ENCODE measurements at places on chromosomes 2 and 18.

DNA sequence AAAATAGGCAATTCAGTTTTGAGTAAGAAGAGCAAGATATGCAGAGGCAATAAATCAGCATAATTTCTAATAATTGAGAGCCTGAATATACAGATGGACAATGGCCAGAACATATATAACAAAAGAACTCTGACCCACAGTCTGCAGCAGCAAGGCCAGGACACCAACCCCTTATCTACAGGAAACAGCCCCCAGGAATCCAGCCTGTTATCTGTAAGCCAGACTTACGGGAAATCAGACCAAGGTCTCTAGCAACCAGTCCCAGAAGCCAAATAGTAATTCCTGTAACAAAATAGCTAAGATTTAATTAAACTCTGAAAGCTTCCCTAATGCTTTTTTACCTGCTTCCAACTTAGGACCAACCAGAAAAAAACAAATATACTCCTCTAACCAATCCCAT, 434.5 kb upstream of the GYPC start:
- no peak for DNase-seq

DNA sequence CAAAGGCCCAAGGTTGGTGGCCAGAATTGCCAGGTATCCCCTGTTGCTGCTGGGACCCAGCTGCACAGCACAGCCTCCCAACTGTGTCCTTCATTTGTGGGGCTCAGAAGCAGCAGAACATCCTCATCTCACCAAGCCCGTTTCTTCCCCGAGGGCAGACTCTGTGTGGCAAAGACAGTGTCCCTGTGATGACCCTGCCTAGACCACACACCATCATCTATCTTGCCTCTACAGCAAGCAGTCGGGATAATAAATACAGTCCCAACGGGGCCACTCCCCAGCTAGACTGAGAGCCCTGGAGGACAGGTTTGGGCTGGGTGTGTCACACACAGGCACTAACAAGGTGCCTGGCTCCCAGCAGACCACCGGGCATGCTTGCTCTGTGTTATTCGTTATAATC, 93.4 kb downstream of the PTGR3 start:
- no peak for DNase-seq

- DNase-seq: no peak
Observed at GRCh38 chr18:64127172-64127571, 21.7 kb downstream of the LINC00305 start.

GRCh38 chr2:65532937-65533336, 100.5 kb upstream of the SPRED2 start:
- DNase-seq: no peak

DNA sequence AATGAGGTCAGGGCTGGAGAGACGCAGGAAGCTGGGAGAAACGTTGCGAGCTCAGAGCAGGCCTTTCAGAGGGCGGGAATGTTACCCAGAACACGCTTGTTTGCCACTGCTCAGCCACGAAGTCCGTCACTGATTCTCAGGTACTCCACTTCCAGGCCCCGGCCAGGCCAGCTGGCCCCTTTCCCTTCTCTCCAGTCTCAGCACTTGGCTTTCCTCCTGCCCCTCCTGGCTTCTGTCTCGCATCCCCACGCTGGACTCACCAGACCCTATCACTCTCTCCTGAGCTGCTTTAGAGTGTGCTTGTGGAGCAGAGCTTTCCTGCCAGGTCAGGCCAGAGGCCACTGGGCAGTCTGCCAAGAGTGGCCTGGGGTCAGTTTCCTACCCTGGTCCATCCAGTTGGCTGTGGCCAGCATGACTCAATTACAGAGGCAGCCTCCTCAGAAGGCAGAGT, 151.4 kb downstream of the TWIST2 start:
- no peak for DNase-seq

- no peak for DNase-seq
Observed at GRCh38 chr2:20622296-20622686, 28.6 kb downstream of the HS1BP3 start.

DNA sequence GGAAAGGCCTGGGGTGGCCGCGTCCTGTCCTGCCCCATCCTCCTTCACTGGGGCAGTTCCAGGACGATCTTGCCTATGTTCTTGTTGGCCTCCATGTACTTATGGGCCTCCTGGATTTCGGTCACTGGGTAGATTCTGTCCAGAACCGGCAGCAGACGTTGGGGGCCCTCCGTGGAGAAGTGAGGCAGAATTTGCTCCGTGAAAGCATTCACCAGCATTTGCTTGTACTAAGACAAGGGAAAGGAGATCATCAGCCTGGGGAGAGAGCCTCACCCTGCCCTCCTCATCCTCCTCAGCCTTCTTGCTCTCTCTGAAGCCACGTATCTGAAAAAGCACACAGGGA, 1.4 kb upstream of the SF3B6 start:
- no peak for DNase-seq

DNA sequence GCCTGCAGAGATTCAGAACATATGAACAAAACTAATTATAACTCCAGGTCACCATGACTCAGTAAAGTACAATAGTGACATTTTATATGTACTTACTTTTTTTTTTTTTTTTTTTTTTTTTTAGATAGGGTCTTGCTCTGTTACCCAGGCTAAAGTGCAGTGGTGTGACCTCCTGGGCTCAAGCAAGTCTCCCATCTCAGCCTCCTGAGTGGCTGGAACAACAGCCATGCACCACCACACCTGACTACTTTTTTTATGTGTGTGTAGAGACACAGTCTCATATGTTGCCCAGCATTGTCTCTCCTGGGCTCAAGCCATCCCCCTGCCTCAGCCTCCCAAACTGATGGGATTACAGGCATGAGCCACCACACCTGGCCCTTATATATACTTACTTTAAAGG, 130.7 kb upstream of the B3GNT2 start:
- no peak for DNase-seq

GRCh38 chr2:128380061-128380889, 61.6 kb upstream of the HS6ST1 start:
- DNase-seq: no peak

DNA sequence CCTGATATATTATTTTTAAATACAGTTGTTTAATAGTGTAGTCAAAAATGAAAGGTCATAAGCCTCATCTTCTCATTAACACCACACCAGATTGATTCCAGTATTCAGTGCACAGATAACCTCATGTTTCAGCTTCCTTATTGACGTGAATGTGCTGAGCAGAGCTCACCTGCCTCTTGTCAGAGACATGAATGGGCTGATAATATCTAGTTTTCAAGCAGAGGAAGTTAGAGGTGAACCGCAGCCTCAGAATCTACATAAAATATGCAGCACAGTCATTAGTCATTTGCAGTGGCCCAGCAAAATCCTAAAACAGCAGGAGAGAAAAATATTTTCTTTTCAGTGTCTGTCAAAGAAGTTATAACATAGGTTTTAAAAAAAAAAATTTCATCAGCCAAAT, 216.2 kb downstream of the GBX2 start:
- DNase-seq: no peak

- DNase-seq: no peak
Observed at GRCh38 chr2:16324544-16324937, 341.1 kb downstream of the CYRIA start.

DNA sequence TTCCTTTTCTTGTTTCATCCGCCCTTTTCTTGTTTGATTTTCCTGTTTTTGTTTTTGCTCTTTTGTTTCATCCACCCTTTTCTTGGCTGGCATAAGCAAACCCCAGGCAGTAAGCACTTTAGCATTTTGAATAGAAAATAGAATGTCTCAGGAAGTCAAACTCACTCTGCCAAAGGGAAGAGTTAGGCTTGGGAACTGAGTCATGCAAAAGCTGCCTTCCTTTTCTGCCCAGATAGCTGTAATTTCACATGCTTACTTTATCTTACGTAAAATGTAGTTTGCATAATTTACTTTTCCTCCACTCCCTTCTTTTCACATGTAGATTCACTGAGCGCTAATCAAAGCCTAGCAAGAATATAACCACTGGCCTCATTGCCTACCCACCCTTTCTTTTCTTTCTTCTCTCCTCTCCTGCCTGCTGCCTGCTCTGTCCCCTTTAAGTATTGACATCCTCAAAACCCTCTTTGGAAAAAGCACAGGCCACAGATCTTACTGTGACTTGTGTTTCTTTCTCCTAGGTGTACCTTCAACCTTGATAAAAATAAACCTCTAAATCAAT, 48.4 kb downstream of the CNGA3 start:
- no peak for DNase-seq

GRCh38 chr2:128315122-128315828, 3.4 kb downstream of the HS6ST1 start:
- DNase-seq: no peak

DNA sequence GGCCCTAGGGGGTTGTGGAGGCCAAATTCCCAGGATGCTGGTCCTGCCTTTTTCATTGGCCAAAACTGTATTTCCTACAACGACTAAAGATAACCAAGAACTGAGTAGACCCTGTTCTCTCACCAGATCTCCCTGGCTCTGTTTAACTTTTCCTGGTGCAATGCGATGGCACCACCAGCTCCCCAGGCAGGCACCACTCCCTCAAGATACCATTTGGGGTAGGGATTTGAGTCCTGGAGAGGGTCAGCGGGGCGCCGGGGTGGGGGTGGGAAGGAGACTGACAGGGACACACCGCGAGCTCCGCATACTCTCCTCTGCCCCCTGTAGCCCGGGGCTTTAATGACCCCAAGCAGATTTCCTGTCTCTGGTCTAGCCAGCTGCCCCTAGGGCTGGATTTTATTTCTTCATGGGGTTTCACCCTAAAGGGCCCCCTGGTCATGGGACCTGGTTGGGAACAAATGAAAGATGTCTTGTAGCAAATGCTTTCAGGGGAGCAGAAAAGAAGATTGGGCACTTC, 7.3 kb downstream of the SIX2 start:
- no peak for DNase-seq

- DNase-seq: no peak
Observed at GRCh38 chr2:144503242-144503641, 16.7 kb downstream of the ZEB2 start.

DNA sequence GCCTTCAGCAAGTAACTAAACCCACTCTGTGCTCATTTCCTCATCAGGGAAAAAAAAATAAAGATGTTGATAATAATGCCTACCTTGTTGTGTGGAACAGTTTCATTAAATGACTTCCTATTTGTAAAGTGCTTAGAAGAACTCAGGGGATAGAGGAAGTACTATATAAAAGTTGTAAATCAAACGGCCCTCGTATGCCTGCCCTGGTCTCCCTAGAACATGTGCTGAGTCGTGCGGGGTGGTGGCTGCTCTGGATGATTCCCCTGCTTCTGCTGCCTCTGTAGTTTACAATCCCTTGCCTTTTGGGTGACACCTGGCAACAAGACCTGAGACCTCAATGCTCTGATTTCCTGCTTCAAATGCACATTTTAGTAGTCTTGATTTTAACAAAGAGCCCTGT, 170.0 kb downstream of the CERS6 start:
- no peak for DNase-seq

DNA sequence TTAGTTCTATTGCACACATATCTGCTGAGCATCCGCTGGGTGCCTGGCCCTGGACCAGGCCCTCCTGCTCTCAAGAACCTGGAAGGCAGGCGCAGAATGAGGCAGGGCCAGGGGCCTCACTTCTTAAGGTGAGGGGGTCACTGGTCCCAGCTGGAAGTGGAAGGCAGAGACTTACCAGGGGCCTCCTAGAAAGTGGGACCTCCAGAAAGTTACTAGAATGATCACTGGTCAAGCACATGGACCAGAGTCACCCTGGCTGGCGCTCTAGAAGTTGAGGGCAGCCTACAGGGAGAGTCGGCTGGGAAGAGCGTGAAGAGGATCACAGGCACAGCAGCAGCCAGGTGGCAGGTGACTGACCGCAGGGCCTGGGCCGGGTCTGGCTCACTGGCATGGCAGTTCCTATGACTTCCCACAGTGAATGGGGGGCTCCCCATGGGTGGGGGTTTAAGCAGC, 26.1 kb upstream of the MAL start:
- DNase-seq: no peak

Data from stimulated activated CD8-positive, alpha-beta memory T cell treated with anti-CD3 and anti-CD28 coated beads, Interleukin-2, amount 100 ng/mL, for 1 hour (primary cell).